Psoas muscle (tissue), 8 donors: ENCODE measurements at places on chromosomes 2 and 18.

DNA sequence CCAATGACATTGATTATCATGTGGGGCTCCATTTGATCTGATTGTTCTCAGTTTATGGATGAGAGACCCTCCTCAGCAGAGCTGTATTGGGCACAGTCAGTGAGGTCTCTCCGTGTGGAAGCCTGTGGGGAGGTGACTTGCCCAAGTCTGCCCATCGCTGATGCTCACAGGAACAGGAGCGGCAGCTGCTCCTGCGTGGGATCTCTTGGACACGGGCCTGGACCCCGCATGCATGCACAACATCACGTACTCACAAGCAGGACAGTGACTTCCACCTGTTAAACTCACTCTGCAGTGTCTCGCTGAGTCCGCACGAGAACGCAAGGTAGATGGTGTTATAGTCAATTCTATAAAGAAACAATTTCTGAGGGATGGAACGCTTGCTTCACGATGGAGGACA, 55.0 kb downstream of the KCNF1 start:
- no peak for DNase-seq

DNA sequence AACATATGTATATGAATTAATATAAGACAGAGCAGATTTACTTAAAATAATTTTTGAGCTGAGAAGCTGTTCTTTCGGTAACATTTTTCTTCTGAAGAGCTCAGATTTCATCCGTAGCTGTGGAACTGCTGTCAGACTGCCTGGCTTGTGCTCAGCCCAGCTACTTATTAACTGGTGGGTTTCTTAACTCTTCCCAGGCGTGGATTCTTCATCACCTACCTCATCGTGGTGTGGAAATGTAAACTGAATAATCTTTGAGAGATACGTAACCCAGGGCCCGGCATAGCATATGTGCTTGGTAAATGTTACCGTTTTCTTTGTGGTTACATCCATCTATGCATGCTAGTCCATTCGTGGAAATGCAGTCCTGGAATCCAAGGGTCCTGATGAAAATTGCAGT, 145.0 kb downstream of the MCFD2 start:
- DNase-seq, result no peak

DNA sequence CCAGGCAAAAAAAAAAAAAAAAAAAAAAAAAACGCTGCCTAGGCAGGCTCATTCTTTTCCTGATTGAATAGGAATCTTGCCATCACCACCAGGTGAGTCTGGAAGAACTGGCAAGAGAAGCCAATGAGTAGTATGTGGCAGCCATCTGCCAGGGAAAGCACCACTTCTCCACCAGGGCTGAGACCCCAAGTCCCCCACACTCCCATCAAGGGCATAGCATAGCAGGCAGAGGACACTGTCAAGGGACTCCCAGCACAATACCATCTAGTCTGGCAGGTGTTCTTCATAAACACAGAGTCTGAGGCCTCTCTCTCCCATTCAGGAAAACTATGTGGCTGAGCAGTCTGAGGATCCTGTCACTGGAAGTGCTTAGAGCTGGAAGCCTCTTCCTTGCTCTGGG, 538.1 kb upstream of the DSEL start:
- DNase-seq, result no peak

GRCh38 chr18:32048507-32049091, 30.0 kb downstream of the RNF125 start:
- DNase-seq, result peak; percentile 20

- no peak for DNase-seq
These were observed 407.5 kb upstream of the ZEB2 start for GRCh38 chr2:144927429-144927828.

- no peak for DNase-seq
These were observed 3.5 kb downstream of the RND3 start for GRCh38 chr2:150484006-150484405.
